ENCODE measurements at places on chromosomes 2 and 18.

DNA sequence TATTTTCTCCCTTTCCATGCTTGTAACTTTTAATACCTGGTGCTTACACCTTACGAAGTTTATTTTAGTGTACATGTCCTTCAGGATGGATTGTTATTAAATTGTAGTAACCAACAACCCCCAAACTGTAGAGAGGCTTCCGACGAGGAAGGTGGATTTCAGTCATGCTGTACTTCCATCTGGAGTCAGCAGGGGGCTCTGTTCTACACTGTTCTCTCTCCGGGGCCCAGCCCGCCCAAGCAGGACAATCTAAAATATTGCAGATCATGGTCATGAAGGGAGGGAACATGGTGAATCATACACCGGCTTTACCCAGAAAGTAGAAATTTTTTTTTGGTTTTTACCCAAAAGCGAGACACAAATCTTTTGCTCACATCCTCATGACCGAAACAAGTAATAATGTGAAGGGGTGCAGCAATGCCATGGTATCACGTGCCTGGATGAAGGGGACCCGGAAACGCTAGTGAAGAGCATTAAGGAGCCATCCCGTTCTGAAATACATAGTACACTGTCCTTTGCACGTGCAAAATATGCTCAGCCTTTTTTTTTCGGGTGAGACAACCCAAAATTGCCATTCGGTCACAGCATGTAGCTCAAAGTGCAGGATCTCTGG, 884.8 kb downstream of the EPHA4 start:
- DNase-seq = peak; percentile 12

GRCh38 chr2:11132036-11132671, 23.1 kb upstream of the SLC66A3 start:
- no peak for DNase-seq

DNA sequence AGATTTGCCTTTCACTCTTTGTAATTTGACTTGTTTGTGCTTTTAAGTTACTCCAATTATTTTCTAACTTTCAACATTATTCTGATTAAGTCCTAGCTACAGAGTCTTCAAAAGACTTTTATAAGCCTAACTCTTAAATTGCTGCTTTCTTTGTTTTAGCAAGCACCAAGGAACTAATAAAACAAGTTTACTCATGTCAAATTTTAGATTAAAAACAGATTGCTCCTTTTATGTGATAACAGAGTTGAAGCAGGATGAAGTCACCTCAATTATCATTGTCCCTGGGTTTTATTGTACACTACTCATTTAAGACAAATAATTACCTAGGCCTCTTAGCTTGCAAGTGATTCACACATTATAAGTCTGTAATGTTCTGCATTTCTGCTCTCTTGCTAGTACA, 678.4 kb downstream of the ERBB4 start:
- no peak for DNase-seq

- no peak for DNase-seq
Measured at GRCh38 chr2:149903626-149904025, 316.1 kb upstream of the MMADHC start.

GRCh38 chr2:102707796-102708695, 53.8 kb upstream of the TMEM182 start:
- no peak for DNase-seq

DNA sequence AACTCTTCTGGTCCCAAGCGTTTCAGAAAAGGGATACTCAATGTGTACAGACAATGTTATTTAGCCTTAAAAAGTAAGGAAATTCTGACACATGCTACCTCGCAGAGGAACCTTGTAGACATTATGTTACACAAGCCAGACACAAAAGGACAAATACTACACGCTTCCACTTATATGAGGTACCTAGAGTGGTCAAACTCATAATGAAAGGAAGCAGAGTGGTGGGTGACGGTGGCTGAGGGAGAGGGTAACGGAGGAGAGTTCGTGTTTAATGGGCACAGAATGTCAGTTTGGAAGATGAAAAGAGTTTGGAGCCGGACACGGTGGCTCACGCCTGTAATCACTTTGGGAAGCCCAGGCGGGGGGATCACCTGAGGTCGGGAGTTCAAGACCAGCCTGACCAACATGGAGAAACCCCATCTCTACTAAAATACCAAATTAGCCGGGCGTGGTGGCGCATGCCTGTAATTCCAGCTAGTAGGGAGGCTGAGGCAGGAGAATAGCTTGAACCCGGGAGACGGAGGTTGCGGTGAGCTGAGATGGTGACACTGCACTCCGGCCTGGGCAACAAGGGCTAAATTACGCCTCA, 1.4 kb downstream of the MCM6 start:
- DNase-seq = no peak

GRCh38 chr2:40353231-40353630, 98.7 kb downstream of the SLC8A1 start:
- DNase-seq = no peak

- DNase-seq = no peak
Measured at GRCh38 chr2:26971911-26972786, 1.7 kb downstream of the MAPRE3 start.

DNA sequence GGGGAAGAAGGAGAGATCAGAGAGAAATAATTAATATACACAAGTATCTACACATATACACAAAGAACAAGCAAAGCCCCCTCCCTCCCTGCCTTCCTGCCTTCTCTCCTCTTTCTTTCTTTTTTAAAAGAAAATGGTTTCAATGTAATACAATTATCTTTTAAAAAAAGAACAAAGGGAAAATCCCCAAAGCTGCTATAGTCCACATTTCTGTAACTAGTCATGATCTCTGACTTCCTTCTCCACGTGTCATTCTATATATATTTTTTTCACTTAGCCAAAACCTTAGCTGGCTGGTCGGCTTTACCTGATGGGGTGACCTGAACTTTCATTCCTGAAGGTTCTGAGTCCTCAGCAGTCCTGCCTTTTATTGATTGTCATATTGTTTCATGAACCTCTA, 44.3 kb downstream of the MAP3K20 start:
- DNase-seq = no peak

GRCh38 chr2:73291461-73292315, 1.7 kb downstream of the EGR4 start:
- no peak for DNase-seq

DNA sequence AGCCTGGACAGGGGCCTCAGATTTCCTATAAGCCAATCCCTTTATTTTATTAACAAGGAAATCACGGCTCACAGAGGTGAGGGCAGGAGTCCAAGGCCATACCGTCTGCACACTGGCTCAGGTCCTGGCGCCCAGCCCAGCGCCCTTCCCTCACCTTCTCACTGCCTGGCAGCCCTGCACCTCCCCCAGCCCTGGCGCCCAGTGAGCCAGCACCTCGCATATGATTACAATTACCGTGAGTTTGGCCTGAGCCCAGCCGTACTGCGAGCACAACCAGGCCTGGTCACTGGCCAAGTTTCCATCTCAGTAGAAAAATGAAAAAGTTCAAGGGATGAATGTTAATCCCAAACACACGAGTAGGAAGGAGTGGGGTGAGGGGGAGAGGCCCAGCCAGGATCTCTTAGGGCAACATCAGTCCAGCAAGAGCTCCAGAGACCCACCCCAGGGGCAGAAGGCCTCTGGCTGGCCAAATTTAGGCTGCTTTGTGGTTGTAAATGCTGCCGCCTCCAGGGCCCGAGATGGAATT, 68.4 kb downstream of the MCFD2 start:
- DNase-seq = no peak

GRCh38 chr18:14029512-14029911, 102.7 kb downstream of the ZNF519 start:
- no peak for DNase-seq
